ENCODE measurements at places on chromosomes 12 and 14.

GRCh38 chr14:74409441-74409840, 16.6 kb downstream of the SYNDIG1L start:
- no peak for DNase-seq

DNA sequence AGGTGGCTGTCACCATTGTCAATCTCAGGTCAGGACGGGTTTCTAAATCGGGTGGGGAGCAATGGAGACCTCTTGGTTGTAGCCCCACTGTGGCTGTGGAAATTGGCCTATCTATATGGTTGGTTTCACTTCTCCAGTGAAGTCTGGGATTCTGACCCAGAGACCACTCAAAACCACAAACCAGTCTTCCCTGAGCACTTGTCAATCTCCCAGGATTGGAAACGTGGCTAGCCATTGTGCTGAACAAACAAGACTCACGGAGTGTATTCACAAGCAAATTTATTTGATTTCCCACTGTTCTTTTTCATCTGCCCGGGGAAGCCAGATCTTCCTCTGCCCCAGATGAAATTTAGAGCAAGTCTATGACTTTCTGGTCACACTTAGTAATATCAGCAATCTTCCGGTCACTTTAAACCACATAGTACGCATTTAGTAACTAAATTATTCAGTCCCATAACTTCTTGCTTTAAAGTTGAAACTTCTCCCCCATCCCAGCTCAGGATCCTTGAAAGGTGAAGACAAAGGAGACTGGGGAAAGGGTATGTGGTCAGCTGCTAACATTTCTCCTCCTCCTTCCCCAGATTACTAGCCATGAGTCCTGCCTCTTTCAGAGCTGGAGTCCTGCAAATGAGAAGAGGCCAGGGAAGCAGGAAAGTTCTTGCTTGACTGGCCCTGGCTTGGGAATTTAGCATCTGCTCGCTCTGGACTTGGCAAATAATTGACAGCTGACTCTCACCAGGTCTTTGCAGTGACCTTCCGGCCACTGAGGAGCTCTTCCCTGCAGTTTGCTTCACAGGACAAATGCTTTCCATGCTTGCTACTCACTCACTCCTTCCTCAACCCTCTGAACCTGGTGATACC, 123.2 kb upstream of the MAX start:
- DNase-seq: no peak

DNA sequence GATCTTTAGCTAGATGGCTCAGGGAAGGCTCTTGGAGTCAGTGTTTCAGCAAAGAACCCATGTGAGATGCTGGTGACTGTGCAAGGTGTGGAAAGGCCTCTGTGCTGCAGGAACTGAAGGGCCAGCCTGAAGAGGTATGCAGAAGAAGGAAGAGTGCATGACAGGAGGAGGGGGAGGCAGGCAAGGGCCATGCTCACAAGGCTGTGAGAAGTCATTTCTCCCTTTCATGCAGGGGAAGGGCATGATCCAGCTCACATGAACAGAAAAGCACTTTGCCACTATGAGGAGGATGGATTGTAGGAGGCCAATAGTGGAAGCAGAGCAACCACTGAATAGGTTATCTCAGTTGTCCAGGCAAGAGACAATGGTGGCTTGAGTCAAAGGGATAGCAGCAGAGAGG, 83.7 kb downstream of the SSPN start:
- DNase-seq: no peak

DNA sequence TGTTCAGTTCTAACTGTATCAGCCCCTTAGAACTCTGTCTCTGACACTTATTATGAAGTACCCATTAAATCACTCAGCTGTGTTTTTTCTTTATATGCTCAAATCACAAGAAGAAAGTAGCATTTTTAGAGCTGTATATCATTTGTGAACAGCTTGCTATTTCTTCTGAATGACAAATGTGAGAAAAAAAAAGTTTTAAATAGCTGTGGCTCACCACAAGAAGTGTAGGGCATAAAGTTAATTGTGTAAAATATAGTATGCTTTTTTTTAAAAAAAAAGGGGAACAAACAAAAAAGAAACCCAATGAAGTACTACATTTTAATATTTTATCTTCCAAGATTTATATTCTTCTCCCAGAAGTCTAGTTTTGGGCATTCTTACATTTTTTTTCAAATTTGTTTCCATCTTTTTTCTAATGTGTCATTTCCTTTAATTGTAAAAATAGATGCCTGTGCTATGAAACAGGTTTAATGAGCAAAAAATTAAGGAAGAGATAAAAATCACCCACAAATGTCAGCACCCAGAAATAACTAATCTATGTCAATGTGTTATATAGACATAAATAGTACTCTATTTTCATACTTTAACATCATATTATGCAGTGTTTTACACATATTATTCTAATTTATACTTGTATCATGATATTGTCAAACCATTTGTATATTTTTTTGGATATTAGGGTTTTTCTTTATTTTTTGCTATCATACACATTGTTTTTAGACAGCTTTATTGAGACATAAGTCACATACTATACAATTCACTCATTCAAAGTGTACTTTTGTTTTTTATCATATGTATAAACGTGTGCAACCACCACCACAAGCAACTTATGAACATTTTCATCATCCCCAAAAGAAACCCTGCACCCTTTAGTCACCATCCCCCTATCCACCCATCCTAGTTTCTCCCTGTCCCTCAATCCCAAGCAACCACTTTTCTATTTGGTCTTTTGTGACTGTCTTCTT, 22.4 kb upstream of the LRRK2 start:
- no peak for DNase-seq

DNA sequence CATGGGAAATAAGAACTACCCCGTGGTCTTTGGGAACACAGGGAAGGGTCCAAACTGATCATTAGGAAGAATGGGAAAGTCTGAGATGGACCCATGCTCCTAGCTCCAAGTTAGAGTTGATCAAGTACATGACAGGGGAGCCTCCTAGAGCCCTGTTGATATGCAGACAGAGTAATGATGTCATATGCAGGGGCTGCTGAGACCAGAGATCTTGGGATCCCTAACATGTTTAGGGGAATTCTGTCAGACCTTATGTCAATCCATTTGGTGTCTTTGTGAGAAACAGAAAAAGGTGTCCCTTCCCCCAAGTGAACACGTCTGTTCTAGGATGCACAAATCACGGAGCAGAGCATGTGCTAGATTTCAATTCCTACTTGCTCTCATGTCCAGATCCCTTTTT, 6.6 kb downstream of the SLC25A21 start:
- DNase-seq: no peak

DNA sequence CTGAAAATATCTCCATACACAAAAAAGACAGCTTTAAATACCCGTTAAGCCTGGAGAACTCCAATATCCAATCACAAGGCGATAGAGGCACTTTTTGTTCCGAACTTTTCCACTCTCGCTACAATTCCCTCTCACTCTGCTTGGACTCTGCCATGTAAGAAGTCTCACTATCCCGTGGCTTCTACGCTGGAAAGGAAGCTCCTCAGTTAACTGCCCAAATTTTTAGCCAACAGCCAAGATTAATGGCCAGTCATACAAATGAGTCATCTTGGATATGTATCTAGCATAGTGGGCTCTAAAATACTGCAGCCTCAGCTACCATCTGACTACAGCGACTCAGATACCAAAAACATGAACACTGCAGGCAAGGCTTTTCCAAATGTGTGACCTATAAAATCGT, 45.5 kb upstream of the RERGL start:
- peak; percentile 49 for DNase-seq

DNA sequence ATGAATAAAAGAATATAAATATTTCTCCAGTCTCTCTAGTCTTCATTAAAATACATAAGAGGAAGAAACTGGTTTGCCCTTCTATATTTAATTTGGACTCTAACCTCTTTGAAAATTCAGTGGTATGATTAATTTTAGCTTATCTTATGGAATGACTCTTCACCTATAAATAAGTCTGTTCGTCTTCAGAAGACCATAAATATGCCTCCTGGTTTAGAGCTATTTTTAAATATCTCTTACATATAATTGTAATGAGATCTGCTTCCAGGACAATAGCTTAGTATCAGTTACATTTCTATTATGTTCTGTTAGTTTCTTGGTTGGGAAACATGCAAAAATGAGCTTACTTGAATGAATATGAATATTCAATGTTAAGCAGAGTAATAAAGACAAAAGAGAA, 257.5 kb upstream of the HMGA2 start:
- peak; percentile 58 for DNase-seq

DNA sequence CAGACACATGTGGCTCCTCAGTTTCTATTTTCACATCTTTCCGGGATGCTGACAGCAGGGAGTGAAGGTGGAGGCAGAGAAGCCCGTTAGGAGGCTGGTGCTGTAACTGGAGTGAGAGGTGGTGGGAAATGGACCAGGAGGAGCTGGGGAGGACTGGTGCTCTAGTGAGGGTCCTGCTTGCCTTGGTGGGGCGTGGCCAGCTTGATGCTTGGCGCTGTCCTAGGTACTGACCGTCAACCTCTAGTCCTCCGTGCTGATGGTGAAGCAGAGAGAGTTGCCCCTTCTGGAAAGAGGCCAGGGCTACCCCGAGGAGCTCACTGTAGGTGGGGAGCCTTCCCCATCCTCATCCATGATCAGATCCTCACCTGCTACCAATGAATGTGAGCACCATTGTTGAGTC, 1.4 kb downstream of the TRMT61A start:
- no peak for DNase-seq

DNA sequence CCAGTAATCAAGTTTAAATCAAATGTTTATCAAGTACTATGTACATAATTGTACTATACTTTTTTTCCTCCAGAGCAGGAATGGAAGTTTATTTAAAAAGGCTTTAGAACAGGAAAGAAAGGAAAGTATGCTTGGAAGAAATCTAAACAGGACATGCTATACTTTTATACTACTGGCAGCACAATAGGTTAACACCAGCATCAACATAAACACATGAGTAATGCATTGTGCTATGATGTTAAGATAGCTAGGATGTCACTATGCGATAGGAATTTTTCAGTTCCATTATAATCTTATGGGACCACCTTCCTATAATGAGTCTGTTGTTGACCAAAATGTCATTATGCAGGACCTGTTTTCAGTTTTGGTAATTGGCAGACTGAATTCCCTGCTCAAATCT, 41.5 kb upstream of the ANKS1B start:
- peak; percentile 1 for DNase-seq

DNA sequence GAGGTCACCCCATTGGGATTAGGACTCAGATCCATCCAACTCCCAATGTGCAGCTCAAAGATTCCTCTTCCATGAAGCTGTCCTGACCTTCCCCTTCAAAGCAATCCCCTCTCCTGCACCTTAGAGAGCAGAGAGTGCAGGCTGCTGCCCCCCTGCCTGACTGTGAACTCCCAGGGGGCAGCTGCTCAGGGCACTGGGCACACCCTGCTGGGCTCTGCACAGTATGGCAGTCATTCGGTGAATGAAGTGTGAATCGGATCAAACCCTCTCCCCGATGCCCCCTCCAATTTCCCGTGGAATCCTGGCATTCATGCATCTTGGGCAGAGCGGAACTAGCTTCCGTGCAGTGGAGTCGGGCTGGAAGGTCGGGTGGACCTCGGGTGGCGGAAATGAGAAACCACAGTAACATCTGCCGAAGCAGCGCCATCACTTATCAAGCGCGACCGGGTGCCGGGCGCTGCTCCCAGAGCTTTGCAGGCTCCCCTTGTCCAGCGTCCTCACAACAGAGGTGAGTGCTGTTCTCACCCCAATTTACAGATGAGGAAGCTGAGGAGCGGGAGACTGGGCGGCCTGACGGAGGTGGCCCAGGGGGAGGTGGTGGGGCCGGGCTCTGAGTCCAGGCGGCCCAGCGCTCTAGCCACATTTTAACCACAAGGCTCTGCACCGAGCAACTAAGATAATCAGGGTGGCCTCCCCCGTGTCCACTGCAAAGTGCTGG, 14.7 kb downstream of the GALNT9 start:
- no peak for DNase-seq

- peak; percentile 58 for DNase-seq
Observed at GRCh38 chr14:51070726-51071125, 24.2 kb downstream of the TRIM9 start.

- DNase-seq: no peak
Observed at GRCh38 chr14:68737086-68737485, 55.8 kb downstream of the ZFP36L1 start.

GRCh38 chr14:20601522-20601921, 10.3 kb upstream of the RNASE12 start:
- DNase-seq: no peak

GRCh38 chr12:10701131-10701681, 21.9 kb downstream of the YBX3 start:
- no peak for DNase-seq

GRCh38 chr14:76490111-76490510, 114.2 kb downstream of the ESRRB start:
- no peak for DNase-seq

DNA sequence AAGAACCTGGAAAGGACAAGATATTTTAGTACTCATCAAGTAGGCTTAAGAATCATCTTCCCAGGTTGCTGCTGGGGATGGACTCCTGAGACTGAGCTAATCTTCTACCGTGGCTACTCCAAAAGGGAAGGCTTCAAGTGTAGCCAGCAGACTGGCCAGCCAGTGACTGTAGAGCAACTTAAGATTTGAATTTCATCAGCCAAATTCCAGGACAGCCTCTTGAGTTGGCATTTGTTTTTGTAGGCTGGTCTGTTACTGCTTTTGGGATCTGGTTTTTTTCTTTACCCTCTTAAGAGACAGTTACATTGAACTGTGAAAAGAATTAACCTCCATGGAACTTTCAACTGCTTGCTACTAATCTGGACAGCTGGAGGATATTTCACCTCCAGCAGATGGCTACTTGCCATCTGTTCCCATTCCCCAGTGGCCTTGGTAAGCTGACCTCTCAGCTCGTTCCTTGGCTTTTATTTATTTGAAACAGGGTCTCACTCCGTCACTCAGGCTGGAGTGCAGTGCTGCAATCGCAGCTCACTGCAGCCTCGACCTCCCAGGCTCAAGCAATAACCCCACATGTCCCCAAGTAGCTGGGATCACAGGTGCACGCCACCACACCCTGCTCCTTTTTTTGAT, 20.7 kb downstream of the VTI1B start:
- DNase-seq: peak; percentile 80

DNA sequence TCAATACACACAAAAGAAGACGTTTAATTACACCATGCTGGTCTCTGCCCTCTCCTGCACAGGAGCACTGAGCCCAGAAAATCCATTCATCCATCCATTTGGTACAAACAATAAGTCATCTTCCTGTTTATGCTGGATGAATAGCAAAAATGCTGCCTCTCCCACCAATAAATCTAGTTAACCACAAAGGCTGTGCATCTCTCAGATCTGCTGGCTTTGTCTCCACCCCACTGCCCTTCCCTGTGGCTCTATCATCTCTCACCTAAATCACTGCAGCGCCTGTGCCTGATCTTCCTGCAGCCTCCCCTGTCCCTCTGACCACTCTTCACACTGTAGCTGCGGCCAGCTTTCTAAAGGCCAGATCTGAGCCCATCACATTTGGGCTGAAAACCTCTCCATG, 72.9 kb upstream of the DDX11 start:
- peak; percentile 15 for DNase-seq

- DNase-seq: no peak
Observed at GRCh38 chr12:47808574-47809365, 10.9 kb downstream of the HDAC7 start.

DNA sequence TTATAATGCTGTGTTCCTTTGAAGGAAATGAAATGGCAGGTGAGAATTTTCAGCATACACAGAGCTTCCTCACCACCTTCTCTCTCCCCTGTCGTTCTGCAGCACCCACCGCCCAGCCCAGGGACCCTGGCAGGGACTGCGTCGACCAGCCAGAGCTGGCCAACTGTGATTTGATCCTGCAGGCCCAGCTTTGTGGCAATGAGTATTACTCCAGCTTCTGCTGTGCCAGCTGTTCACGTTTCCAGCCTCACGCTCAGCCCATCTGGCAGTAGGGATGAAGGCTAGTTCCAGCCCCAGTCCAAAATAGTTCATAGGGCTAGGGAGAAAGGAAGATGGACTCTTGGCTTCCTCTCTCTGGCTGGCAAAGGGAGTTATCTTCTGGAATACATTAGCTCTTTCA, 35.1 kb downstream of the PAPLN start:
- DNase-seq: no peak

All from fibroblast of skin of back (primary cell).